ENCODE measurements at places on chromosomes 7 and 10. TPM values are rescaled to one million over a fixed set of nuclear protein-coding genes. Genes with fewer than 3 reads are reported as not detected.

DNA sequence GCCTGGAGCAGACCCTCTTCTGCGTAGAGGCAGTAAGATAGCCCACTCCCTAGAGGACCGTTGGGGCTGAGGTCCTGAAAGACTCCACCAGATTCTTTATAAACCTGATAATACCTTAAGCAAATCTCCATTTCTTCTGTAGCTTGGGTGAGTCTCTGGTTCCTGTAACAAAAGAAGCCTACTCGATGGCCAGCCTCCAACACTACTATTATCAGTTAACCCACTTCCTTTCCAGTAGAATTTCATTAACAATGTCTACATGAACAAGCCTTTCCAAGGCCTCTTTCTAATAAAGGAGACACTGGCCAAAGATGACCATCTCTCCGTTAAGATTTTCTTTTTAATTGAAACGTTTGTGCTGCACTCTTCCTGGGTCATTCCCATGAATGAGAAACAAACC is 201.7 kb upstream of the KCTD7 start:
- no peak for DNase-seq

DNA sequence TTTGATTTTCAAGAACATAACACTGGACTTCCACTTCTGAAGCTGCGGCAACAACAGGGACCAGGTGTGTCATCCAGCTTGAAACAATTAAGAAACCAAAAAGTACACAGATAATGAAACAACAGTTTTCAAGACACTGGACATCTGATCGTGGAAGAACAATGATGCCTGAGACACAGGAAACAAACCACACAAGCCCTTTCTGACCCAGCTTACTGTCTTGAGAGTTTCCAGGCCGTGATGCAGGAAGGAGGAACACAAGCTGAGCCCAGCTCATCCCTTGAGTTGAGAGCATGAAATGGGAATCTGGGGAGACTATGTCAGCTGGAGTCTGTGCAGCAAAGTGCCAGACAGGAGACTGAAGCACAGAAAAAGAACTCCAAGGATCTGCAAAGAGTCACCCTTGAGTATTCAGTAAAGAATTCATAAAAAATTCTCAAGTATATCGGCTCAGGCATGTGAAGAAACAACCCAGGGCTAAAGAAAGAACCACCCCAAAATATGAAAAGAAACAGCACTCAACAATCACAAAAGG is 91.6 kb downstream of the RNF32 start:
- no peak for DNase-seq

- DNase-seq: no peak
These were observed 30.0 kb downstream of the MTERF1 start for GRCh38 chr7:91850455-91850854.

DNA sequence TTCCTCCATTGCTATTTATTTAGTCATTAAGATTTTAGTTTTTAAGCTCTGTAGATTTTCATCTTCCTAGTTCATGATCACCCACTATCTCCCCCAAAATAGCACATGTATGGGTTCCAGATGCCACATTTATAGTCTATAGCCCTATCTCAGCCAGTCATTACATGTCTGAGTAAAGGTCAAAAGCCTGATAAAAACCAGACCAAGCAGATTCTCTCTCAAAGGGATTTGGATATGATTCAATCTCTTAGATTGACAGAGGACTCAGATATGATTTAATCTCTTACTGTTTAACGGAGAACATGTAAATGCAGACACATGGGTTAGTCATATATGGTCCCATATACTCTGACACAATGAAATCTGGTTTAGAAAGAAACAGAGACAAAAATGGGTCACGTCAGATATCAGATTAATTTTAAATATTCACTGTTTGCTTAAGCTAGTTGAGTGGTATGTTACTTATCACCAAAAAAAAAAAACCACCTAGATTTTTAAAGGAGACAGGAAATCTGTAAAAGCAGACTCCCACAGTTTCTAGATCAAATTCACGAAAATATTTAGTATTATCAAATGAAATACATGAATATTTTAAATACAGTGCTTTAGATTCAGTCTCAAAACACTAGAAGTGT is 107.0 kb upstream of the LRRN3 start:
- no peak for DNase-seq

- no peak for DNase-seq
These were observed 138.5 kb upstream of the GDF10 start for GRCh38 chr10:47161465-47161864.

DNA sequence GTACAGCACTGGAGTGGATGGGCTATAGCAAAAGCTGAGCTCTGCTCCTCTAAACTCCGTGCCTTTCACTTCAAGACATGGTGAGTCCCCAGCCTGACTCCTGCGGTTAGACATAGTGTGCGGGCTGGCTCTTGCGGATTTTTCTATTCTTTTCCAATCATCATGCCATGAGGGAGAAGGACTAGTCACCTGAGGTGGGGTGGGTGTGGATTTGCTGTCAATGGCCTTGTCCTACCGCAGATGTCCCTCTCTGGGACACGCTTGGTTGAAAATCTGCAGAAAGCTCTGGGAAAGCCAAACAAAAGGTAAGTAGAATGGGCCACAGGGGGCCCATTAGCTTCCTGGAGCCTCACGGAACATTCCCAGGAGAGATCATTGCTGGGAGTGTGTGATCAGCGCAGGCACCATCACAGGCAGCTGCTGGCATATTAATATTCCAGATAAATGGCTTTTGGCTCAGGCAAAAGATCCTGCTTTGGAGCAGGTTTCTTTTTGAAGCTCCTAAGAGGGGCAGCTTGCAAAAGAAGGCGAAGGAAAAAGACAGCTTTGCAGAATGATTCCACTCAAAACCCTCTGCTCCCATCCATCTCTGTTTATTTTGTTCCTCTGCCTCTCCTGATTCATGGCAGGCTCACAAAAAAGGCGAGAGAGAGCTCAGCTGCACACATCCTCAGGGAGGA is 509.0 kb upstream of the ZMIZ1 start:
- no peak for DNase-seq

- no peak for DNase-seq
These were observed 51.3 kb downstream of the MDFIC start for GRCh38 chr7:114973147-114973546.

Gene NKX2-3
- total RNA-seq: 3.4 TPM

Gene STEAP1
- 29.1 TPM for total RNA-seq

Gene HMX2
- total RNA-seq: 0.20 TPM
